ENCODE measurements at places on chromosomes 5 and 9.

DNA sequence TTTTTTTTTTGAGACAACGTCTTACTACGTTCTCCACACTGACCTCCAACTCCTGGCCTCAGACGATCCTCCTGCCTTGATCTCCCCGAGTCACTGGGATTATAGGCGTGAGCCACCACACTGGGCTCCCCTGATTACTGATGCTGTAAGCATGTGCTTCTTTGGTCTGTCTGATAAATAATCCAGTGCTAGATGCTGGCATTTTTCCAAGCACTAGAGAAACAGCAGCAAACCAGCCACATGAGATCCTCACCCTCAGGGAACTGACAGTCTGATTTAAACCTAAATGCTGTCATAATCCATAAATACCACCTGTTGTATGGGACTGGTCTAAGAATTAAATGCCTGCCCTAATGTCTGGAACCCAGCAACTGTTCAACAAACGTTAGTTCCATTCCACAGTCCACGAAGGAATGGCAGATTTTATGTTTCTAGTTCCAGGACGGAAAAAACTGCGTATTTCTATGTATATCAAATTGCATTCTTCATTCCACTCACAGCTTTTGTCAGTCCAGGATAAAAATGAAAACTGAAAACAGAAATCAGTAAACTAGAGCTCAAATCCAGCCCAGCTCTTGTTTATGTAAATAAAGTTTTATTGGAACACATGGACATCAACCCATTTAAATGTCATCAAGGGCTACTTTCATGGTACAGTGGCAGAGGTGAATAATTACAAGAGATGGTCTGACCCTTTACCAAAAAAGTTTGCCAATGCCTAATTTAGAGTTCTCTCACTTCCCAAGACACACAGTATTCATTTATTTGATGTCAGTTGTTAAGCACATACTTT lies 20.1 kb downstream of the SLC35D2 start:
- DNase-seq = no peak

DNA sequence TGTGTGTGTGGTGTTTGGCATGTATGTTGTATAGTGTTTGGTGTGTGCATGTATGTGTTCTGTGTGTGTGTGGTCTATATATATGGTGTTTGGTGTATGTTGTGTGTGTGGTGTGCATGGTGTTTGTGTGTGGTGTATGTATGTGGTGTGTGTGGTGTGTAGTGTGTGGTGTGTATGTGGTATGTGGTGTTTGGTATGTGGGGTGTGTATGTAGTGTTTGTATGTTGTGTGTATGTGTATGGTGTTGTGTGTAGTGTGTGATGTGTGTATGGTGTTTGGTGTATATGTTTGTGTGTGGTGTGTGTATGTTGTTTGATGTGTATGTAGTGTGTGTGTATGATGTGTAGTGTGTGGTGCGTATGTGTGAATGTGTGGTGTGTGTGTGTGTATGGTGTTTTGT lies 78.8 kb downstream of the HMCN2 start:
- no peak for DNase-seq

DNA sequence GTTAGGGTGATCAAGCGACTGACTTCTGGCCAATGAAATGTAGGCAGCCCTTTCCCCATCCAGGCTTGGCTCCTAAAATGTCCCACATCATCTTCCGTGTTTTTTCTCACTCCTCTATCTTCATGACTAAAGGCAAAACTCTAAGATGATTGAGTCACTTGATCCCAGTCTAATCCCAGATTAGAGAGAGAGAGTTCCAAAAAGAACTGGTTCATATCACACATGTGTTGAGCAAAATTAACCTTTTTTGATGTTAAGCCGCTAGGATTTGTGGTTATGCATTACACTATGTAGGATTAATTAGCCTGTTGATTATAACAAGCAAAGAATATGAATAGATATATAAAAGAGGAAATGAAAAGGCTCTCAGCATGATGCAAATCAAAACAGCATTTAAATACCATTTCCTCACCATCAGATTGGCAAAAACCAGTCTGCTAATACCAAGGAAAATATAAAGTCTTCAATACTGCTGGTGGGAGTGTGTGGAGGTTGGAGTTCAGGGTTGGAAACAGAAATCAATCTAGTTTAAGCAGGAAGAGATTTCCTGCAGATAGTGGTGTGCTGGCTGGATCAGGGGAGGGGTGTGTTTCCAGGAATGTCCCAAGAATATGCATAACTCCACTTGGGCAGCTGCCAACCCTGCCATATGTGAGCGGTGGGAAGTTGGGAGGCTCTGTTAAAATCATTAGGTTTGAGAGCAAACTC lies 187.6 kb upstream of the S1PR3 start:
- DNase-seq = no peak

- no peak for DNase-seq
Measured at GRCh38 chr5:178895615-178896571, at the start of gene ZFP2. Gene ZFP2, plus strand, starts transcription at chr5:178895913. Its CDS starts 35,401 bp downstream, at chr5:178931314.

- DNase-seq = no peak
Measured at GRCh38 chr9:118028225-118028624, 324.0 kb downstream of the TLR4 start.

- no peak for DNase-seq
Measured at GRCh38 chr5:135141303-135142268, 107.6 kb upstream of the PITX1 start.

DNA sequence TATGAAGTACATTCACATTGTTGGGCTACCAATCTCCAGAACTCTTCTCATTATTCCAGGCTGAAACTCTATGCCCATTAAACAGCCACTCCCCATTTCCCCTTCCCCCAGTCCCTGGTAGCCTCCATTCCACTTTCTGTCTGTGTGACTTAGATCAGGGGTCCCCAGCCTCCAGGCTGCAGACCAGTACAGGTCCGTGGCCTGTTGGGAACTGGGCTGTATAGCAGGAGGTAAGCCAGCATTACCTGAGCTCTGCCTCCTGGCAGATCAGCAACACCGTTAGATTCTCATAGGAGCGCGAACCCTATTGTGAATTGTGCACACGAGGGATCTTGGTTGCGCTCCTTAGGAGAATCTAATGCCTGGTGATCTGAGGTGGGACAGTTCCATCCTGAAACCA lies 23.1 kb downstream of the ZNF618 start:
- DNase-seq = no peak

DNA sequence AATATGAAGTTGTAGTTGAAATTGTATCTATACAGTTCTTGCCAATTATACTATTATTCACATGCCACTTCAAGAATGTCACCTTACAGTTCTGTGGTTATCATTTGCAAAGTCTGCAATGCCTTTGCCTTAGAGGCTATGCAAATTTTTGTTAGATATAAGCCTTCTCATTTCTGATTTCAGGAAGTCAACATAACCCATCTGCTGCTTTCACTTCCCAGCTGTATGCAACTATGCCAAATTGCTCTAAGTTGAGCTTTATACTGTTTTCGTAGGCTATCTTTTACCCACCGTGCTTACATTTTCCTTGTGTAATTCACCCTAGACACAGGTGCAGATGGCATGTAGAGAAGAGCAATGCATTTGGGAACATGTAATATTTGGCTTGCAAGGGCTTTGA lies 1083.0 kb downstream of the CDH9 start:
- no peak for DNase-seq

GRCh38 chr5:172350212-172351181 lies 66.9 kb upstream of the UBTD2 start:
- no peak for DNase-seq

- no peak for DNase-seq
Measured at GRCh38 chr5:42426016-42426415, 2.8 kb downstream of the GHR start.

DNA sequence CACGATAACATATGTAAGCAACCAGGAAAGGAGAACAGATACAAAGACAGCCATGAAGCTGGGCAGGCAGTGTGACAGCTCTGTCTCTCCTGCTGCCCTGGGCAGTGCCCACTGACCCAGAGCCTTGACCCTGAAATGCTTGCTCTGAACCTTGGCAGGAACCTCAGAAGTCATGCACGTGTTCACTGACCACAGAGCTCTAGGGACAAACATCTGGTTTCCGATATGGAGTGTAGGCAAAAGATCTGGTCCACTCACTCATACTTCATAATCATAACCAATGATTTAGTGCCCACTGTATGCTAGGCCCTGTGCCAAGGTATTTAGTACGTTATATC lies 102.6 kb downstream of the FSTL4 start:
- no peak for DNase-seq

GRCh38 chr5:112146323-112147226 lies 272.5 kb downstream of the EPB41L4A start:
- DNase-seq = peak; percentile 44

DNA sequence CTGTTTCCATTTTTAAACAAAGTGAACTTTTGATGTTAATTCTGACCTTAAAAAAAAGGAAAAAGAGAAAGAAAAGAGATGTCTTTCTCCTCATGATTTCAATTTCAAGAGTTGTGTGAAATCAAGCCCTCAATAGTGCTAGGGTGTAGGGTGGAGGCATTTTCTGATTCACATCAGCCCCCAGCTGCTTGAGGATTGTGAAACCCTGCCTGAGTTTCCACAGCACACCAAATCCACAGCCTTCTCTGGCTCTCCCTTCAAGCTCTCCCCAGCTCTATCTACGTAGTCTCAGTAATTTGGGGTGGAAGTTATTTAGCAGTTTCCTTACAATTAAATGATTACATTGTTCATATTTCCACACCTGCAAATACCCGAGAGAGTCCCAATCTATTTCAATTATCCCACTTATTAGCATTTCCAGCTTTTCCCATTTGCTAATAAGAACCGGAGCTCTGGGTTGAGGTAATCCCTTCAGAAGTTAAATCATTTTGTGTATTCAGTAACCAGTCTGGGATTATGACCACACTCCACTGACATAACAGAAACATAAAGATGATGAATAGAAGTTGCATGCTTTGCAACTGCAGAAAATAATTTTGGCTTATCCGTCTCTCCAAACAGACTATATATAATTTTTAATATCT lies 54.9 kb downstream of the MTX3 start:
- DNase-seq = no peak

GRCh38 chr5:96640696-96641095 lies 21.5 kb upstream of the CAST start:
- no peak for DNase-seq

- DNase-seq = no peak
Measured at GRCh38 chr5:147751-148150, 43.5 kb upstream of the LRRC14B start.

GRCh38 chr5:133842846-133843611 lies 125.4 kb downstream of the C5orf15 start:
- no peak for DNase-seq

- DNase-seq = no peak
Measured at GRCh38 chr9:87255431-87256155, 242.1 kb upstream of the DAPK1 start.

DNA sequence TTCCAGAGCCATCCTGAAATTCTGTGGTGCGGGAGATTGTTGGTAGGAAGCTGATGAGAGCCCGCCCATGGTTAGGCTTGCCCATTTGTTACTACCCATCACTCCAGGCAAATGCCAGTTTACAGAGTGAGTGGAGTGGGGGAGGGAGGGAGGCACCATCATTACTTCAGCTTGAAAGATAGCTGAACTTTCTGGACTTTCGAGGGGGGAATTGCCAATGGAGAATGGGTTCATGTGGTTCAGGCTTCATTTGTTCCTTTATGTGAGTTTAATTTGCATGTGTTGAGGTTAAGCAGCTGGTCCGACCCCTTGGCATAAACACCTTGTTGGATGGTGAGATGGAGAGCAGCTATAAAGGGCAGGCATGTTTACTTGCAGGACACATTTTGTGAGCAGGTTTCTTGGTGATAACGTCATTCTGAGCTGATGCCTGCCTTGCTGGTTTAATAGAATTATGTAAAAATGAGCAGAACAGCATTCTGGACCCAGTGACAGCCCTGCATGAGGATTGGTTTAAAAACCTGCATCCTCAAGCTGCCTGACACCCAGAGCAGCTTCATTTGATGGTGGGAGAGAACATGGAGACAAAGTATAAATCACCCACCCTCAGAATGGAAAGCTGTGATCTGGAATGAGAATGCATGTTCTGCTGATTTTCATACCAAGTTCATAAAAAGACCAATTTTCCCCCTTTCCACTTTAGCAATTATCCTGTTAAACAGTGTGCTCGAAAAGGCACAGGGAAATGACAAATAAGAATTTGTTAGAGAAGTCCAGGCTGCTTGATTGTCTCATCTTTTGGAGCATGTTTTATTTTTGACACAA lies 106.3 kb downstream of the TRIO start:
- no peak for DNase-seq

GRCh38 chr9:127790094-127790855 lies 4.4 kb downstream of the CDK9 start:
- no peak for DNase-seq

DNA sequence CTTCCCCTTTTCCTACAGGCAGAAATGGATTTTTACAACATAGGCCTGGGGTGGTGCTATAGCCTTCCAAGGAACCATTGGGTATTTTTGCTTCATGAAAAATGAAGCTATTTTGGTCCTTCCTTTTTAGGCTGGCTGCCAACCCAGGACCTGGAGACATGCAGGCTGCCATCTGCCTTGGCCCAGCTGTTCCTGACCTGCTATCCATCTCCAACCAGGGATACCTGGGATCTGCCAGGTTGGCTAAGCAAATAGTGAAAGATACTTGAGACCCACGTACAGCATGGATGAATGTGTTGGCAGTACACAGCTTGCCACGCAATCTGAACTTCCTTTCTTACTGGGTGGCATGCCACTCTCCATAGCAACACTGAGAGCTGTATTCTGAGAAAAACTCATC lies 31.1 kb downstream of the MRPS27 start:
- no peak for DNase-seq

GRCh38 chr9:136108648-136109266 lies 9.9 kb downstream of the TMEM250 start:
- DNase-seq = no peak

GRCh38 chr5:109496112-109496511 lies 86.3 kb upstream of the PJA2 start:
- DNase-seq = no peak

DNA sequence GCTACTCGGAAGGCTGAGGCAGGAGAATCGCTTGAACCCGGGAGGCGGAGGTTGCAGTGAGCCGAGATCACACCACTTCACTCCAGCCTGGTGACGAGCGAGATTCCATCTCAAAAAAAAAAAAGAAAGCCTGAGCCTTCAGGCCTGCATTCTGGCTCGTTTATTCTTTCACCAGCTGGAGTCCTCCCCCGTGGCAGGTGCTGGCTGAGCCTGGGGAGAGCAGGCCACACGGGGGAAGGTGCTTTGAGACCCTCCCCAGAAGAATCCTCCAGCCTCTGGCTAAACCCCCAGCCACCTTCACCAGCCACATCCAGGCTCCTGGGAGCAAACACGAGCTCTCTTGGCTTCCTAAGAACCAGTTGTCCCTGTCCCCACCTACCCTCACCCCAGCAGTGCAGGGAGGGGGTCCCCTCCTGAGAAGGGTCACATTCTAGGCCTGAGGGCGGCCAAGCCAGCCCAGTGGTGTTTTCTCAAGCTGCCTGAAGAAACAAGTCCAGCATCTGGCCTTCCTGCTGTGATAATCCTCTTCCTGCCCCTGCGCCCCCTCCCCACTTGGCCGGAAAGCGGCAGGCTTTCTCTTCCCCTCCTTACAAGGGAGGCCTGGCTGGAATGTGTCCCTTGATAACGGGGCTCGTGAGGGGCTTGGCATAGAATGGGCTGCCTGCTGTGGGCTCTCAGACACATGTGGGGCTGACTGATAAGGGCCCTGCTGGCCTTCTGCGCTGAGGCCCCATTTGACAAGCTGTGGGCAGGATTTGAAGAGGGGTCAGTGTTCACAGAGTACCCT lies 41.5 kb downstream of the PLPP7 start:
- no peak for DNase-seq

GRCh38 chr9:14302405-14302804 lies 11.5 kb downstream of the NFIB start:
- no peak for DNase-seq

All from activated T-cell treated with anti-CD3 and anti-CD28 coated beads for 4 hours (primary cell).